ENCODE measurements at places on chromosomes 5 and 9.

DNA sequence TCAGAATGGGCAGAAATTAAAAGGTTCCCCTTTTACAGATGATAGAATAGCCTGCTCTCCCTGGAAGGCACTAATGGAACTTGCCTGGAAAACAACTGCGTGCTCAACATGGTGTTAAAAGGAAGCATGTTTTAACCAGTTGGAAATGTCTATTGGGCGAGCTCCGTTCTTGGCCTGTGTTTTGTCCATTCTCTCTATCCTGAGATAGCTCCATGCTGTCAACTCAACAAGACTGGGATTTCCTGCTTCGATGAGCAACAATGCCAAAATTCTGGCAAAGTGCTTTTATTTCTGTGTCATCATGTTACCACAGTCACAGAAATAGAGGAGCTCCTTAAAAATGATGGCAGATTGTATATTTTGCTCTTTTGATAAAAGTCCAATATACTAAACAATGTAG lies 198.3 kb downstream of the PLK2 start:
- DNase-seq: no peak

DNA sequence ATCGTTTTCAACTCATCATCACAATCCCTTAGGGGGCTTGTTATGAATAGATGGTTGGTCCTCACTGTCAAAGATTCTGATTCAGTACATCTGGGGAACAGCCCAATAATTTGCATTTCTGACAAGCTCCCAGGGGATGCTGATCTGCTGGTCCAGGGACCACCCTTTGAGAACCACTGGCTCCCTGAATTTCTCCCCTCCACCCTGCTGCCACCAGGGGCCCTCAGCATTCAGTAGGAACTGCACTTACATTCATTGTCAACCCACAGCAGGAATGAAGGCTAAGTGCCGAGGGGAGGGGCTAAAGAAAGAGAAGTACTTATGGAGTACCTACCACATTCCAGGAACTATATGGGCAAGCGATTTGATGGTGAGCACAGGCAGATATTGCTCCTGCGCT lies 85.9 kb downstream of the BOD1 start:
- no peak for DNase-seq

- DNase-seq: no peak
Observed at GRCh38 chr5:135319928-135320606, 79.0 kb downstream of the MACROH2A1 start.

- DNase-seq: no peak
Observed at GRCh38 chr9:4935001-4935672, 49.9 kb upstream of the JAK2 start.

Data from substantia nigra (tissue), 51 donors.